AG08395 (cell line): ENCODE measurements at places on chromosomes 2 and 18.

- DNase-seq, result peak; percentile 63
Observed at GRCh38 chr18:3595369-3596273, 145.6 kb downstream of the TGIF1 start.

DNA sequence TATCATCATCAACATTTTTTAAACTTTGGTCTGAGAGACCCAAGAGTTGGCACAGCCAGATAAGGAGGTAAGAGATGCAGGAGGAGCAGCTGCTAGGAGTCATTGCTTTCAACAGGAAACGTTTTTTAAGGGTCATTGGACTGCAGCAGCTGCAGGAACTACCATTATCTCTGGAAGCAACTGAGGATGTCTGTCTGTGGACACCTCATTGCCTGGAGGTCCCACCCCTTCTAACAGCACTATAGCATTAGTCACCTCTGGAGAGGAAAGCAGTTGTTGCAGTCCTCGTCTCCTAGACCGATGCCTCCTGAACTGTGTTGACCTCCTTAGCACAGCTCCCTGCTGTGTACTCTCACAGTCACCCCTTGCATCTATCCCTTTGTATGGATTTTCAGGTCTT lies 21.5 kb upstream of the FSHR start:
- no peak for DNase-seq

- DNase-seq, result peak; percentile 47
Observed at GRCh38 chr2:134836986-134837385, 1.4 kb upstream of the ACMSD start.

DNA sequence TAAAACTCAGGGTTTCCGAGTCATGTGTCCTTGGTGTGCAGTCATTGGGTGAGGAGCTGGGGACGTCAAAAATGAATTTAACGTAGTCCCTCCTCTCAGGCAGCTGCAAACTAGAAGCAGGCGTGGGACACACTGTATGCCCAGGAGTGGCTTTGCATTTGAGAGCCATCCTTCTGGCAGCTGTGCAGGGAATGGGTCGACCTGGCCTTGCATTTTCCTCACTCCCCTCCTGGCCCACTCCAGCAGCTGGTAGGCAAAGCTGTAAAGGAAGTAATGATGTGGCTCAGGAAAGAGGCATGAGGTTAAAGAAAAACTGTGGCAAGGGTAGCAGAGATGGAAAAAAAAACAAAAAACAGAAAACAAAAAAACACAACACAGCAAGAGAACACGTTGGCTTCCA lies 46.5 kb downstream of the RNF144A start:
- no peak for DNase-seq

DNA sequence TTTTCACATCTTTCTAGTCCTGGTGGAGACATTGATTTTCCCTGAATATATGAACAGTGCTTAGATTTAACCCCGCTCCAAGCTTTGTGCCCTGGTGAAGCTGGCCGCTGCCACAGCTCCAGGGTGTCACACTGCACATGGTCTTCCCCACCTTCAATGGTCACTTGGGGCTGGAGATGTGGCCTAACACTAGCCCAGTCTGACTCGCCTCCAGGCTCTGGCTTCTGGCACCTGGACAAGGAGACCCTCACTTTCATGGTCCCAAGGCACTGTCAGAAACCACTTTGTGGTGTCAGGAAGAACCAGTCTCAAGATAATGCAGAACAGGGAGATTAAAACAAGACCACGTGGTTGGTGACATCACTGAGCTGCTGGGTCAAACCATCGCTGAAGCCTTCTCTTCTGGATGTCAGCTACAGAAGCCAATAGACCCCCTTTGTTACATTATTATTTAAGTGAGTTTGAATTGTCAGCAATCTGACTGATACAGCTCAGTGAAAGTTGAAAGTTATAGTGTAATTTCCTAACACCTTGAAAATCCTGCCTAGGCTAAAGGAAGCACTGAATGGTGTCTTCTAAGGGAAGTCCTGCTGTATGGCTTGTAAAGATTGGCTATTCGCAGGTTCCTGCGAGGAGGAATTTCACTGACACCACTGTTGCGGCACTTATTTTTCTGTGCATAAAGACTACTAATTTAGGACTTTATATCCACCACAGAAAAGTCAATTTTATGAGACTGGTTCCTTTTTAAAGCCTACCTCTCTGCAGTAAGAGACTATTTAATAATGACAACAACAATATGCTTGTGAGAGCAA lies 55.0 kb upstream of the CTDP1 start:
- no peak for DNase-seq

DNA sequence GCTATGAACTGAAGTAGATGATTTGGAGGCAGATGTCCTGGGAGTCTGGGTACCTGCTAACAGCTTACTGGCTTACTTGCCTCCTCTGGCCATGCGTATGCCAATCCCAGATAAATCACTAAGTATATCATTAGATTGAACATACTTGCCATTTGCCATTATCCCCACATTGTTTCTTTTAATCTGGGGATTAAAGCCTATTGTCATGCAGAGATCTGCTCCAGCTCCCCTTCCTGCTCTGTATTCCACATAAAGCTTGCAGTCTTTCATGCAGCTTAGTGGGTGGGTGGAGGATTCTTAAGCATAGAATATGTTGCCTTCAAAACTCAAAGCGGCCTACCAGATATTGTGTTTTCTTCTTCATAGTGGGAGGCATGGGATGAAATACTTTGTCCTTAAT lies 311.8 kb upstream of the MMADHC start:
- no peak for DNase-seq

DNA sequence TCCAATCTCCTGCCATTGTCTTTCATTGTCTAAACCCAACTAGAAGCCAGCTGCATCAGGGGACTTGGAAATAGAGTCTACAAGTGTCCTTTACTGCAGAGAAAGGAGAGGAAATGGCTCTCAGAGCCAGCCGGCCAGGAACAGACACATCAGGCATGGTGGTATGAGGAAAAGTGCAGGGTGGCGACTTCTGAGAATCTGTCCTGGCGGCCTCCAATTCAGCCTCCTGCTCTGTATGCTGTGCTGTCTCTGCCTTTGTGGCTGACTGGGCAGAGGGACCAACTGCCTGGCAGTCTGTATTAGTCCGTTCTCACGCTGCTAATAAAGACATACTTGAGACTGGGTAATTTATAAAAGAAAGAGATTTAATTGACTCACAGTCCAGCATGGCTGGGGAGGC lies 36.8 kb upstream of the AQP4 start:
- no peak for DNase-seq

- DNase-seq, result peak; percentile 82
Observed at GRCh38 chr2:27016801-27017325, 15.9 kb upstream of the TMEM214 start.

DNA sequence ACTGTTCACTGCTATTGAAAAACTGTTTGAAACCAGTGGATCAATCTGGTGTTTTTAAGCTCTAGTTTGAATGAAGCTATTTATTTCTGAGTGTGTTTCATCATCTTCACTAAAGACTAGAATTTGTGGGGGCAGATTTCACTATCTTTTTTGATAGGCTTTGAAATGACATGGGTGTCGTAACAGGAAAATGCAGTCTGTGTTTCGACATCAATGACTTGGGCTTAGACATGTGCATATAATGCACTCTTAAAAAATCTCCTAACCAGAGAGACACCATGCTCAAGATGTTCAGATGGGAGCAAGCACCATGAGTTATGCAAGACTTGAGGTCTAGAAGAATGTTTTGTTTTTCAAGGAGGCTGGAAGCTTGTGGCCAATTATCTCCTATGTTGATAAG lies 221.6 kb downstream of the GPD2 start:
- DNase-seq, result no peak

DNA sequence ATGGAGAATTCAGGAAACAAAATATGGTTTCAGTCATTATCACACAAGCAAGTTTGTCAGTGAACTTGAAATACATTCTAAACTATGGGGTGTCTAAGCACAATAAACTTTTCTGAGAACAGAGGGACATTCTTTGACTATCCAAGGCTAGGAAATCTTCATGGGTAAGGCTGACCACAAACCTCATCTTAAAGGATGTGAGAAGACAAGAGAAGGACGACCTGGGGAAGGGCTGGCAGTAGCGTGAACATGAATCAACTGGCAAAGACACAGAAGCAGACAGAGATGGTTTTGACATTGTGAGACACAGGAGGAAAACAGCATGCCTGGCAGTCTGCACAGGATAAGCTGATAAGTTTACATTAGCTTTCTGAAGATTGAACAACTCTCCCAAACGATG lies 752.4 kb upstream of the SLC8A1 start:
- no peak for DNase-seq

DNA sequence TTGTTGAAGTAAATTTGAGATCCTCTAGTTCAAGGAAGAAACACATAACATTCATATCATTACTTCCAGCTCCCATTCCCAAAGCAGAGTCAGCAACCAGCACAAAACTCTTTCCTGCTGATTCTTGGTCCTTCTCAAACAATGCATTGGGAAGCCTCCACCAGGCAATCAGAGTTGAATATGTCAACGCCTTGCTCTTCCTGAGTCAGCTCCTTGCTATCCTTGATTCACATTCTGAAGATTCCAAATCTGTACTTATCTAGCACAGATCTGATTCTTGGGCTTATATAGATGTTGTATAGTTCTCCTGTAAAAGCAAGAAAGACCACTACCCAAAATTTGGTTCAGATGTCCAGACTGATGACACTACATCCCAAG lies 29.6 kb downstream of the CFAP210 start:
- DNase-seq, result peak; percentile 13

DNA sequence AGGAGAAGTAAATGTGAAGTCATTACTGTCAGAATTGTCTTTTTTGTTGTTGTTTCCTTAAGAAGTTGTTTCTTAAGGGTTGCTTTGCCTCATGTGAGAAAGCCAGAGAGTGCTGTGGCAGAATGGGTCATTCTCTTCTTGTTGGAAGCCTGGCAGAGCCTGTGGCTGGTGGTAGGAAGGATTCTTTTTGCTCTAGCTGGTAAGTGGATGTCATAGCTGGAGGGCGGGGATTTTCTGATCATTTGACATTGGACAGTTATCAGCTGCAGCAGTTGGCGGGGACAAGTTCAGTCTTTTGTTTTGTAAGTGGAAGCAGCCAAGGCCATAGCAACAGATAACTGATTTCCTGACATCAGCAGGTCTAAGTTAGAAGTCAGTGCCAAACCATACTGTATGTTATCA lies 5.5 kb upstream of the RMDN2 start:
- DNase-seq, result no peak
